ENCODE measurements at places on chromosomes 16 and 17.

GRCh38 chr16:13453938-13454553 is 465.9 kb upstream of the ERCC4 start:
- no peak for DNase-seq

DNA sequence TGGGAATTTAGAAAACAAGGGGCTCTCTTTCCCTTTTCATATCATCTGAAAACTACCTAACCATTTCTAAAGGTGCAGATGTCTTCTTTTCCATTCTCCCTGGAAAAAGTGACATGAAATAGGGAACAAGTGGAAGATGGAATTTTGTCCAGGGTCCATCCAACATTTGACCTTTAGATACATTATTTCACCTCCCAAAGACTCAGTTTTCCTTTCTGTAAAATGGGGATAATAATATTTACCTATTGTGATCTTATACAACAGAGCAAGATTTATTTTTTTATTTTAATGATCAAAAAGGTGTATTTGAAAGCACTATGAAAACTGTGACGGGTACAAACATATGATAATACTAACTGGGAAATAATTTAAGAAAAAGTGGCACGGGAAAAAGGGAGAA is 106.3 kb downstream of the HS3ST3A1 start:
- no peak for DNase-seq

DNA sequence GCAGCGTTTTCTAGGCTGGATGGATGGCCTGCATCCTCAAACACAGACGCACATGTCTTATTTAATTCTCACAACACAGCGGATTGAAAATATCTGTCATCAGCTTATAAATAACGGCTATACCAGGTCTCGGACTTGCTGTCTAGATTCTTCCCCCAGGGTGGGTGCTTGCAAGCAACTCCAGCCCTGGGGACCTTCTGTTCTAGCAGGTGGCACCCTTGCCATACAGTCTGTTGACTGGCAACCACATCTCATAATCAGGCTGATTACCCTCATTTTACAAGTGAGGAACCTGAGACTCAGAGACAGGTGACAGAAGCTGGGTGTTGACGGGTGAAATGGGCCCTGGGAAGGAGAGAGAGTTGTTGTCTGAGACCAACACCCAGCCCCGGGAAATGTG is 16.2 kb upstream of the SEZ6 start:
- DNase-seq, result no peak

- no peak for DNase-seq
These were observed 7.7 kb upstream of the MBTPS1 start for GRCh38 chr16:84124257-84125073.

- DNase-seq, result no peak
These were observed 477.4 kb upstream of the CCL2 start for GRCh38 chr17:33777674-33778073.

GRCh38 chr17:65509032-65509431 is 52.4 kb downstream of the AXIN2 start:
- no peak for DNase-seq

DNA sequence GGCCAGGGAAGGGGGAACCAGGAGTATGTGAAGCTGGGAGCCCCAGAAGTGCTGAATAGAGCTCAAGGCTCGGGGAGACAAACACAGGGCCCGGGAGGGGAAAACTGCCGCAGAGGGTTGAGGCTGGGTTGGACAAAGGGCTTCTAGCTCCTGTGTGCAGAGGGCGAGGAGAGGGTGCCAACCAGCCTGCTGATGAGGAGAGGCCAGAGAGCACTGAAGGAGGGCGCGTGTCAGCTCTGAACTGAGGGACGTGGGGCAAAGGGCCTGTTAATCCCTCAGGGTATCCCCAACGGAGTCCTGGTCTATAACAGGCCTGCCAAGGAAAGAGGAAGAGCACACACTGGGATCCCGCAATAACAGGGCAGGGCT is 151.3 kb downstream of the C16orf78 start:
- DNase-seq, result no peak

GRCh38 chr16:6725634-6726331 is 606.9 kb upstream of the RBFOX1 start:
- DNase-seq, result no peak

DNA sequence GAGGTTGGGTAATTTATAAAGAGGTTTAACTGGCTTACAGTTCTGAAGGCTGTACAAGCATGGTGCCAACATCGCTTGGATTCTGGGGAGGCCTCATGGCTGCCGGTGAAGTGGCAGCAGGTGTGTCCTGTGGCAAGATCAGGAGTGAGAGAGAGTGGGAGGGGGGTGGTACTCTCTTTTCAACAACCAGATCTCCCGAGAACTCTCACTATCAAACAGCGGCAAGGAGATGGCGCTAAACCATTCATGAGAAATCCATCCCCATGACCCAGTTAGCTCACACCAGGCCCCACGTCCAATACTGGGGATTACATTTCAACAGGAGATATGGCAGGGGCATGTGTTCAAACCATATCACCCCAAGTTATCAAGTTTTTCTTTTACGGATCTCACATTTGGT is 44.0 kb upstream of the CBX4 start:
- no peak for DNase-seq
